Left kidney (tissue), 8 donors: ENCODE measurements at places on chromosomes 16 and 17.

DNA sequence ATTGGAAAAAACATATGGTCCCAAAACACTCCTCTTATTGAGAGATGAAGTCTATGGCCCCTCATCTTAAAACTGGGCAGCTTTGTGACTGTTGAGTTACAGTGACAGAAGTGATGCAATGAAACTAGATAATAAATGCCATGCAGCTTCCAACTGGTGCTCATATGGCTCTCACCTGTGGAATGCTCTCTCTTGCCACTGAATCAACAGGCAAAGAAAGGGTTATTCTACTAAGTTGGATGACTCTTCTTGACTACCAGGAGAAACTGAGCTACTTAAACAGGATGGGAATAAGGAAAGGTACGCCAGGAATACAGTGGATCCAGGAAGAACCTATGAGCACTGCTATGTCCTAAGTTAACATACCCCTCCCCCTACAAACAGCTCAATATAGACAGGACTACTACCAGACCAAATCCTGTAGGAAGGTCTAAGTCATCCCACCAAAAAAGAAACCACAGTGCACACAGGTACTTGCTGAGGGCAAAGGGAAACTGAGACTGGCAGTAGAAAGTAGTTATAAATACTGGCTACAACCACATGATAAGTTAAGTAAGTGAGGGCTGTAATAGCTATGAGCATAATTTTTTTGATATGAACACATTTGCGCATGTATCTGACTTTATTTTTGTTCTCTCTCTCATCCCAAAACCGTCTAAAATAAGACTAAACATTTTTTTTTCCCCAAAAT is 398.5 kb downstream of the ZFHX3 start:
- no peak for DNase-seq

GRCh38 chr17:40558890-40559563 is 6.2 kb downstream of the CCR7 start:
- no peak for DNase-seq

DNA sequence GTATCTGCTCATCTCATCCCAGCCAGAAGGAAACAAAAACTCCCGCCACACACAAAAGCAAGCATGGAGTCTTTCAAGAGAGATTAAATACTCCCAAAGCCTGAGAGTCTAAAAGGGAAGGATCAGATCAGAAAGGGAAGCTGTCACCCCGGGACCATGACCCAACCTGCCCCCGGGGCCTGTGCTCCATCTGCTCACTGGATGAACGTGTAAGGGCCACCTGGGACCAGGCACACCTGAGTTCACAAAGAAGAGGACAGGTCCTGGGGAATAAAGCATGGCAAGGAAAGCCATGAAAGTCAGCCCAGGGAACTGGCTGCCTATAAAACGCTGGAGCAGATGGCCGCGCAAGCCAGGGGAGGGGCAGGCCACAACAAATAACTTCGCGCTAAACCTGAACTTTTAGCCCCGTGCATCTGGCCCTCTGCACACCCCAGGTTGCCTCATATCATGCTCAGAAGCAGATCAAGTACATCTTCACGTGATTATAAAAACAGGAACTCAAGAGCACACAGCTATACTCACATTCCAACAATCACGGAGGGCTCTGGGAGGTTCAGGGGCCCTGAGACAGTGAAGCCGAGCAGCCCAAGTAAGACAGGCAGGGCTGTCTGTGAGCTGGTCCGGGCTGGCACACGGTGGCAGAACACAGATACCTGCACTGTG is 3.4 kb downstream of the TMEM11 start:
- no peak for DNase-seq

- DNase-seq: no peak
These were observed 2.6 kb downstream of the KAT2A start for GRCh38 chr17:42118545-42118944.

DNA sequence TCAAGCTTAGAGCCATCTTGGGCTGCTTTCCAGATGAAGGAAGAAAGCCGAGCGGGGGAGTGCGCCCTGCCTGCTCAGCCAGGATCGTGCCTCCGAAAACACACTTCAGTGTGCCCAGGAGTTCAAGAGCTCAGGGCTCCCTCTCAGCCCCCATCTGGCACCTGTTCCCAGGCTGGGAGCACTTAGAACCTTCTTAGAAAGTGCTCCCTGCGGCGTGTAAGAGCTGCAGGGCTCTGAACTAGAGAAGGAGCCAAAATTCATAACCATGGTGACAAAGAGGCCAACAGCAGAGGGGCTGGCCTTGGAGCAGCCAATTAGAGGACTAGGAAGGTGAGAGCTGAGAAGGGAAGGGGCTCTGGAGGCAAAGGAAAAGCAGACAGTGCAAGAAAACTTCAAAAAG is 59.0 kb upstream of the TNRC6C start:
- no peak for DNase-seq

- DNase-seq: no peak
These were observed 27.7 kb downstream of the SRL start for GRCh38 chr16:4214215-4214621.

- DNase-seq: no peak
These were observed 21.5 kb downstream of the MYO18A start for GRCh38 chr17:29158488-29159275.

- no peak for DNase-seq
These were observed 72.9 kb upstream of the IRX6 start for GRCh38 chr16:55251151-55251550.
